ENCODE measurements at places on chromosomes 11 and 22.

DNA sequence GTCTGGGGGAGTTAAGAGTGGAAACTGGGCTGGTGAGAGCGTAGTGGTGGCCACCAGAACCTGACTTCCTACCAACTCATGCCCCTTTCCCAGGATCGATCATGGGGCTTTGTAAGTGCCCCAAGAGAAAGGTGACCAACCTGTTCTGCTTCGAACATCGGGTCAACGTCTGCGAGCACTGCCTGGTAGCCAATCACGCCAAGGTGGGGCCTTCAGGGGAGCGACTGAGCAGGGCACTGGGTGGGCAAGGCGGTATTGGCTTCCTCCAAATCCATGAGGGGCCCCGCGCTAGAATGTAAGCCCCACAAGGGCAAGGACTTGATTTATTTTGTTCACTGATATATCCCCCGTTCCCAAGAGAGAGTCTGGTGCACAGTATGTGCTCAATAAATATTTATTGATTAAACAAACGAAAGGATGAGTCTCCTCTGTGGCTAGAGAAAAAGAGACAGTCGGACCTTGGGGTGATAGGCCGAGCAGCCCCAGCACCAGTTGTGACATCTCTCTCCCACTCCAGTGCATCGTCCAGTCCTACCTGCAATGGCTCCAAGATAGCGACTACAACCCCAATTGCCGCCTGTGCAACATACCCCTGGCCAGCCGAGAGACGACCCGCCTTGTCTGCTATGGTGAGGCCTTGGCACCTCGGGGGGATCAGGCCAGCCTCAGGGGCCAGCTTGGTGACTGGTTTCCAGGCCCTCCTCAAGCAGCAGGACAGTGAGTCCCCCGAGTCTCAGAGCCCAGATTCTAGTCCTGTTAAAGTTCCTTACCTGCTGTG is 765 bp downstream of the ZFPL1 start:
- DNase-seq = no peak

- DNase-seq = no peak
Observed at GRCh38 chr11:10317151-10317755, 12.4 kb downstream of the ADM start.

DNA sequence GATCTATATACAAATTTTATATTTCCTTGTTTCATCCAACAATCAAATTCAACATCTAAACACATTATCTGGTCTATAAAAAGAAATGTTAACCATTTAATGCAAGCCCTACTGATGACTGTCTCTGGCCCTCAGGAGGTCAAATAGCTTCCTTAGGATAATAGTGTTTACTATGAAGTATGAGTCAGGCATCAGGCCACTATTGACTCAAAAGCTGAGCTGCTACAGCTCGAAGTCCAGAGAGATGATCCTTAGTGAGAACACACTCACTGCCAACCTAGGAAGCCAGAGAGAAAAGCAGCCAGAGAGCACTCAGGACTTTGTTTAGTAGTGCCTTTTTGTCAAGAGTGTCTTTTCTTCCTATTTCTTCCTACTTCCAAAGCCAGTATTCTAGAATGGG is 171.8 kb downstream of the SOX6 start:
- DNase-seq = no peak

DNA sequence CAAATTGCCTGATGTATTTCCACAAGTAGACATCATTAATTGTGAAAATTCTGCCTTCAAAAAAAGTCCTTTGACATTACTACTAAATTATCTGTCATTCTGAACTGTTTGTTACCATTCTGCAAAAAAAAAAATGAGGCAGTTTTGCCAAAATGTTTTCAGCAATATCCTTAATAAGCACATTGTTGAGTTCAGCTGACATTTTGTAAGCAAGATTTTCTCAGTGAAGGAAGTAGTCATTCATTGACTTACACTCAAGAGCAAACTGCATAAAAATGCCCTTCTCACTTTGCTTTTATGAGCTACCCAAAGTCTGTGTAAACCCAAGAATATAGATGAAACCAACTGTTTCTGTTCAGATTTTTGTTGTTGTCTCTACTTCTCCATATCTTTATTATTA is 125.9 kb downstream of the UVRAG start:
- DNase-seq = no peak
